Skeletal muscle cell (primary cell): ENCODE measurements at places on chromosomes 6 and 20.
A peak's percentile ranks its signal among the peaks of the same experiment; 100 is the strongest.

DNA sequence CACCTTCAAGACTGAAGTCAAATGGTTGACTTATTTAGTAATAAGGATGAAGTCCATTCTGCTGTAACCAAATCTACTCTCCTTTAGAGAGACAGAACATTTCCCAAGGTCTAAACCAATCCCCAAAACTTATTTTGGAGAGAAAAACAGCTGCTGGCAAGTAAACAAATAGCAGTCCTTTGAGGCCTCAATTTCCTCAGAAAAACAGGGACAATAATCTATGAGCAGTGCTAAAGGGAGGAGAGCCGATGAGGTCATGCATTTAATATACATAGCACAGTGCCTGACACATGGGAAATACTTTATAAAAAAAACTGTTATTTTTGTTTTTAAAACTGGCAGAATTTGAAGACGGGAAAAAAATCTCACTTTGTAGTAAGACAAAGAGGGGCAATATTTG is 526.0 kb downstream of the EPM2A start:
- no peak for DNase-seq

DNA sequence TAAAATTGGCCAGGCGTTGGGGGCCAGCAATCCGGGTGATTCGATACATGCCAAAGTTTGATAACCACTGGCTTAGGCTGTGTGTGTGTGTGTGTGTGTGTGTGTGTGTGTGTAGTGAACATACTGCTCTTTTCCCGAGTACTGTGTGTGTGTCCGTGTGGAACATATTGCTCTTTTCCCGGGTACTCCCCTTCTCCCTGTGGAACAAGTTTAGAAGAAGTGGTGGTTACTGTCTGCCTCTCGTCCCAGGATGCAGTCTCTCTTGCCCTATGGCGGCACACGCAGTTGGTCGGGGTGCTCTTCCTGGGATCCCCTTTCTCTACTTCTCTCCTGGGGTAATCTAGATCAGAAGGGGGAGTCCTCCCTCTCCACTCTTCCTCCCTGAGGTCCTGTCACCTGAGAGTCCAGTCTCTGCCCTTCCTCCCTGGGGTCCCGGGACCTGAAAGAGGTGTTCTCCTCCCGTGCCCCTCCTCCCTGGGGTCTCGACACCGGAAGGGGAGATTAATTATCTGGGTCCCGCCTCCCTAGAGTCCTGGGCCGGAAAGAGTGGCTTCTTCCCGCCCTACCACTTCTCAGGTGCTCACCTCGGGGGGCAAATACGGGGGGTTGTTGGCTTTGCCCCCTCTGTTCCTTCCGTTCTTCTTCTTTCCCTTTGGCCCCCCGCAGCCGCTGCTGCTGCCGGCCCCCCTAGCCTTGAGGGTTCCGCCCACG is 516 bp downstream of the GTPBP2 start:
- DNase-seq, result no peak

DNA sequence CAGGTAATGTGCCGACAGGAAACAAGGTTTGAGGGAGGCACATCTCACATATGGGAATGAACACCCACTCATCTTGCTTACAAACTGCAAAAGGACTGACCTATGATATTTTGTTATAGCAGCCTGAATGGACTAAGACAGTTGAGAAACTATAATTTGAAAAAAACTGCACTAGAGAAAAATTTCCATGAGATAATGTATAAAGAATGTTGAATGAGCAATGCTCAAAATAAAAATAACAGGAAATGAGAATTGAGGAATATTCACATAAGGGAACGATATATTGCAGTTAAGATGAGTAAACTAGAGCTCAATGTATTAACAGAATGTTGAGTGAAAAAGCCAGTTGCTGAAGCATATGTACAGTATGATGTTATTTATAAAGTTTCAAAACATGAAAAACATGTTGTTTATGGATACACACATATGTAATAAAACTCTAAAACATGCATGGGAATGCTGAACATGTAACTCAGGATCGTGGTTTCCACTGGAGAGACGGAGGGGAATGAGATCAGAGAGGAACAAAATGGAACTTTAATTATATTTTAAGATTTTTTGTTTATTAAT is 6.3 kb upstream of the TBC1D22B start:
- no peak for DNase-seq

DNA sequence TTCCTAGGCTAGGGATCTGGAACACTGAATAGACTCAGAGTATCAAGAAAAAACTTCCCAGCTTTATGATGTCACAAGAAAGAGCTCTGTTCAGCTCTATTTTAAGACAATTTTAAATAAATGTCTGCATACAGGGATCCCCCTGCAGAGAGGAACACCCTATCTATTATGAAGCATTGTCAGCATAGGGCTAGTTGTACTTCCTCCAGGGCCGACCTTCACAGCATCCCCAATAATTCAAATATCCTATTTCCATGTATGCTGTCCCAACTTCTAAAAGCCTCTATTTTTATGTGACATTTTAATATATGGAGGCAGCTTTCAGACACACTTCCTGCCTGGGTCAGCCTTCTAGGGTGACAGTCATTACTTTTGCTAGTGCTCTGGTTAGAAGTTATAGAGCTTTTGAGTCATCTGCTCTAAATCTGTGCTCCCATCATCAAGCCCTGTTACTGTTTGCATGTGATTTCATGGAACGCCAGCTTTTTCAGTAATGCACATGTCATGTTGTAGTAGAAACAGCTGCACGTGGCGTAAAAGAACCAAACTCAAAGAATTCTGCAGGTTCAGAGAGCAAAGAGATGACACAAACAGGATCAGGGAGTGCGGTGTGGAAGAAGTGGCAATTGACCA is 189.2 kb downstream of the ADGB start:
- DNase-seq, result no peak

GRCh38 chr20:37406010-37406998 is 60.4 kb downstream of the SRC start:
- DNase-seq, result no peak

DNA sequence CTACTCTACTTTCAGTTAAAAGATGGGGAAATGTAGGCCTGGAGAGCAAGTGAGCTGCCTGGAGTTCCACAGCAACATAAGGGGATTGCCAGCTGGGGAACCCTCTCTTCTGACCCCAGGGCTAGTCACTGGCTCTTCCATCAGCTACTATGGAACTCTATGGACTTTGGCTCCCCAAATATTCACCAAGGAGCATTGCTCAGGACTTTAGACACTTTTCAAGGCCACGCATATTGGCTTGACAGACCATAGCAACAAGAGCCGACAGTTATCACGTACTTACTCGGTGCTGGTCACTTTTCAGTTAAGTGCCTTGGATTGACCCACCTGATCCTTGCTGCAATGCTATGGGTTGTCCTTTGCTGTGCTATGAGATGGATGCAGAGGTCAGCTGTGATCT is 360.7 kb upstream of the CHD6 start:
- no peak for DNase-seq

DNA sequence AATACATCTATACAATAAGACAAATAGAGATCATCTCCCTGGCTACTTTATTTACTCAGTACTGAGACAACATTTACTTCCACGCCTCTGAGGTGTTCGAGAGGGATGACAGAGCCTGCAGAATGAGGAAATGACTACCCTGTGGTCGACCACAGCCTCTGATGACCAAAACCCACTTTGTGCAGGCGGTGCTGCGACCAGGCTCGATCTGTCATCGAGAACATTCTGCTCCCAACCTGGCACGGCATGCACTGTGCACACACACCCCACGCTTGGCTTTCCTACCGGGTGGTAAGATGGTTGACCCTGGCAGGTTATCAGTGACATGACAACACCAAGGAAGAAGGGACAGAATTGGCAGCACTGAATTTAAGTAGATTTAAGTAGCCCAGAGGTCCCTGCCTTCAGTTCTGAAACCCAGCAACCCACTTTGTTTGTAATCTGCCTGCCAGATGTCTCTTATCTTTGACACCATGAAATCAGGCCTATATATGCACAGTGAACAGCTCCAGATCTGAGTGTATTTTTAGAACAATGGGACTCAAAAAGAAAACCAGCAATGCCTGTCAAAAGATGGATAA is 42.6 kb downstream of the TTI1 start:
- DNase-seq, result peak; percentile 33

DNA sequence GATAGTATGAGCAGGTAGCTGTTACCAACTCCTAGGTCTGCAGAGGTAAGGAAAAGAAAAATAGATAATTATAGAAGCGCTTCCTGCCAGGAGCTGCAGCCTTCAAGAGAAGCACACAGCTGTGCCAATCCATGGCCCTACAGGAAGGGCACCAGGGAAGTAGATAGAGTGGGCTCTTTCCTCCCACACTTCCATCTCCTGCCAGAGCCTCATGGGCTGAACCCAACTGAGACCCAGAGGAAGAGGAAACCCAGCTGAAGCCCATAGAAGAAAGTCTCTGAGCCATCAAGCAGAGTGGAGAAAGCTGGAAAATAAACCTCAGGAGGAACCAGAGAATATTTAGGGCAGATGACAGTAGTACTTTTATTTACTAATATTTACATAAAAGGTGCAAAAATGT is 146.7 kb upstream of the ATXN1 start:
- no peak for DNase-seq

DNA sequence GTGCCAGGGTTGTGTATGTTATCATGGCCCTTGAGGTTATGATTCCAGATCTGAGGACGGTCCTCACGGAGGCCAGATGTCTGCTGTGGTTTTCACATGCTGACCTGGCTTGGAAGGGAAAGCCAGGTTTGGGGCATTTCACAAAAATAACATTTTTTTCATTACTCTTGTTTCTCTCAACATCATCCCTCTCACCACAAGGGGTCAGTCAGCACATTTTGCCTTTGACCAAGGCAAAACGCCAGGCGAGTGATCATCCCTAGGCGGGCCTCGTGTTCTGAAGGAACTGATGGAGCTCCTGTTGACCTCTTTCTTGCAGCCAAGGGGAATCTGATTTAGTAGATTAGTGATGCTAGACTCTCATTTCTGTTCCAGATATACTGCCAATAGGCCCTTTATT is 133.5 kb downstream of the TBC1D7 start:
- DNase-seq, result peak; percentile 33

GRCh38 chr20:14127514-14128223 is 132.4 kb downstream of the MACROD2 start:
- no peak for DNase-seq

GRCh38 chr6:156828280-156828703 is 51.1 kb downstream of the ARID1B start:
- DNase-seq, result peak; percentile 75

GRCh38 chr6:140183881-140184280 is 809.4 kb upstream of the CITED2 start:
- peak; percentile 15 for DNase-seq

DNA sequence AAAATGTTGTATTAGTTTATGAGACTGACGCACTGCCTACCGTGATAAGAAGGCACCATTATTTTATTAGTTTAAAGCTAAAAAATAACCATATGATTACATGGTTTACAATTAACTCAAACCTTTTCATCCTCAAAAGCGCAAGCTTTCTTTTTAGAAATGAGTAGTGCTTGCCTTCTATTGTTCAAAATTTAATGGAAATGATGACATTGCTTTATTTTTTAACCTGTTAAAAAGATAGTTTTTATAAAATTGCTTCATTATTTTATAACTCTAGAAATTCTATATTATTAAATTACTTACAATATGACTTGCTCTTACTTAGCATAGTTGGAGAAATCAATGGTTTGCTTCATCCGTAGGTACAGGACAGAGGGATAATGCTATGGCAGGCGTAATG is 78.7 kb upstream of the HDDC2 start:
- no peak for DNase-seq
